ENCODE measurements at places on chromosomes 12 and 14.

DNA sequence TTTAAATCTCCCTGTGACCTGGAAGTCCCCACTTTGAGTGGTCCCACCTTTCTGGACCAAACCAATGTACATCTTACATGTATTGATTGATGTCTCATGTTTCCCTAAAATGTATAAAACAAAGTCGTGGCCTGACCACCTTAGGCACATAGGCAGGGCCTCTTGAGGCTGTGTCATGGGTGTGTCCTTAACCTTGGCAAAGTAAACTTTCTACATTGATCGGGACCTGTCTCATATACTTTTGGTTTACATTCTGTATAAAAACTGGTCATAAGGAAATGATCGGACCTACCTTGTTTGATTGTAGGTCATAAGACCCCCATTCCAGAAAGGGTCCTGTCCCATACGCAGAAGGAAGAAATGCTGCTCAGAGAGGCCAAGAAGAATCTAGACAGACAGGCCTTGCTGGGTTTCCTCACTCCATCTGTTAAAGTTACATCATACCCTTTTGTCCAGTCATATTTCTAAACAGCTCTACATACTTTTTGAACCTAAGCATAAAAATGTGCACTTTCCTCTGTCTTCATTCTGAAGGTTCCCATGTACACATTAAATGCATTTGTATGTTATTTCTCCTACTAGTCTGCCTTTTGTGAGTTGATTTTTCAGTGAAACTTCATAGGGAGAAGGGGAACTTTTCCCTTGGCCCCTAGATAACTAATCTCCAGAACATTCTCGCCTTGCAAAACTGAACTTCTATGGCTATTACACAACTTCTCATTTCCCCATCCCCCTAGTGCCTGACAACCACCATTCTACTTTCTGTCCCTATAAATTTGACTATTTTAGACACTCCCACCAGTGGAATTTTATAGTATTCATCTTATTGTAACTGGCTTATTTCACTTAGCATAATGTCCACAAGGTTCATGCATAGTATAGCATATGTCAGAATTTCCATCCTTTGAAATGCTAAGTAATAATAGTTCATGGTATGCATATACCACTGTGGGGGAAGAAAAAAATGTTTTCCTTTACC, 30.2 kb upstream of the CPM start:
- ATAC-seq = peak; percentile 77

DNA sequence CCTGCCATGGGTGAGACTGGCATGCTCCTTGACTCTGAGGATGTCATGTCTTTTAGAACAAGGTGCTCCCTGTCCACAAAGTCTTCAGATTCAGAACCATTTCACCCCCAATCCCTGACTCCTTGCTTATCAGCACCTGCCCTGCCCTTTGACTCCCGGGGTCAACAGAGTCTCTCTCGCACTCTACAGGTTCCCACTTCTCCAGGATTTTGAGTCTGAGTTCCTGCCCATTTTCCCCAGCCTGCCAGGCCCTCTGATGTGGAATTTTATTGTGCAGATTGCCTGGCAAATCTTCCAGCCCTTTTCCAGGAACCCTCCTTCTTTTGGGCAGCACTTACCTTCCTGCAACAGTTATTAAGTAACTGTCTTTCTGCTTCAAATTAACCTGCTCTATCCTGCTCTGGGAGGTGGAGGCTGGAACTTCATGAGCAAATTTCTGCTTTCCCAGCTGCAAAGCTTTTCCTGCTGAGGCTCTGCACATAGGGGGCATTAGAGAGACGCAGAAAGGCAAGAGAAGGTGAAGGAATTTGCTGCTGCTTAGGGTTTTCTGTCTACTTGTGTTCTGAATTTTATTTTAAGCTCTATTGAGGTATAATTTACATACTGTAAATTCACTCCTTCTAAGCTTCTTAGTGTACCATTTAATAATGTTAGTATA, 259.1 kb downstream of the PCNX1 start:
- ATAC-seq = no peak

DNA sequence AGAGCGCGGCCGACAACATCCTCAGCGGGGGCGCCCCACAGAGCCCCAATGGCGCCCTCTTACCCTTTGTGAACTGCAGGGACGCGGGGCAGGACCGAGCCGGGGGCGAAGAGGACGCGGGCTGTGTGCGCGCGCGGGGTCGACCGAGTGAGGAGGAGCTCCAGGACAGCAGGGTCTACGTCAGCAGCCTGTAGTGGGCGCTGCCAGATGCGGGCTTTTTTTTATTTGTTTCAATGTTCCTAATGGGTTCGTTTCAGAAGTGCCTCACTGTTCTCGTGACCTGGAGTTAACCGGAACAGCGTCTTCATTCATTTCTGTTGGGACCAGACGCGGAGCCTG, 103.8 kb upstream of the FKBP4 start:
- ATAC-seq = peak; percentile 58

GRCh38 chr14:49858383-49858782, 5.8 kb upstream of the NEMF start:
- ATAC-seq = peak; percentile 55

DNA sequence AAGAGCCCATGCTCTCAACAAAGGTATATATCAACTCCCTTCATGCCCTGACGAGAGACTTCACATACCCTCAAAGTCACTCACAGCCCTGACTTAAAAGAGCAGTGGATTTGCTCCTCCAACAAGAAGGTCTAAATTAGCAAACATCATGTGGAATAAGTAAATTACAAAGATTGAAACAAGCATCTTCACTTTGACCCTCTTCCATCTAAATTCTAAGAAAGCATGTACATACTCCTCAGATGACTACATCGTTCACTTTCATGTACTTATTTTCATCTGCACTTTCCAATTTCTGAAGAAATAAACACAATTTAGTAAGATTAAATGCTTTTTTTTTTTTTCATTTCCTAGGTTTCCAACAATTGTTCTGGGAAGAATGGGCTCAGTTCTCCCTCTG, 38.6 kb upstream of the KRR1 start:
- no peak for ATAC-seq

GRCh38 chr12:66191547-66192126, 2.6 kb downstream of the IRAK3 start:
- no peak for ATAC-seq

GRCh38 chr12:124790650-124791400, 72.8 kb downstream of the SCARB1 start:
- ATAC-seq = no peak

DNA sequence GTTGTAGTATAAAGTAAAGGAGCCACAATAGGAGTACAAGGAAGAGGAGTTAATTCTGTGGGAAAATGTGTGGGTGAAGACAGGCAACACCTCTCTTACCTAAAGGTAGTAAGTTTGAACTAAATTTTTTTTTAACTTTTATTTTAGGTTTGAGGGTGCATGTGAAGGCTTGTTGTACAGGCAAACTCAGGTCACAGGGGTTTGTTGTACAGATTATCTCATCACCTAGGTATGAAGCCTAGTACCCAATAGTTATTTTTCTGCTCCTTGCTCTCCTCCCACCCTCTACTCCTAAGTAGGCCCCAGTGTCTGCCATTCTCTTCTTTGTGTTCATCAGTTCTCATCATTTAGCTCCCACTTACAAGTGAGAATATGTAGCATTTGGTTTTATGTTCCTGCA, 70.5 kb downstream of the DNAI7 start:
- no peak for ATAC-seq

DNA sequence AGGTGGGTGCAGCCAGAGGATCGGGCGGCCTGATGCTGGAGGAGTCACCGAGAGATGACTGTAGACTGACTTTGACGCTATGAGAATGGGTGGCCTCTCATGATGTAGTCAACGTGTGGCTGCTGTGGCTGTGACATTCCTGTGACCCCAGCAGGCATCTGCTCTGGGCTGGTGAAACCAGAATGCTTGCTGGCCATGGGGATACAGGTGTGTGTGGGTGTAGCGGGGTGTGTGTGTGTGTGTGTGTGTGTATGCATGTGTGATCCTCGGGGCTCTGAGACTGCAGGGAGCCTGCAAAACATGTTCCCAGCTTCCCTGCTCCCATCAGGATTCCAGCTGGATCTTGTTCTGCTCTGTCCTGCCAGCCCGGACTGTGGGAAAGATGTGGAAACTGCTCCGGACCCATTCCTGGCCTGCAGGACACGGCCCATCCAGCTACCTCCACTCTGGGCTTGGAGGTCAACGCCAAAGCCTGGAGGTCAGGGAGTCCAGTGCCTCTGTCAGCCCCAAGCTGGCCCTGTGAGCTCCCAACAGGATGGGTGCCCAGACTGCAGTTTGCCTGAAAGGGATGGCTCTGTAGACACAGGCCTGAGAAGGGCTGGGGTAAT, 18.8 kb upstream of the HHIPL1 start:
- no peak for ATAC-seq

DNA sequence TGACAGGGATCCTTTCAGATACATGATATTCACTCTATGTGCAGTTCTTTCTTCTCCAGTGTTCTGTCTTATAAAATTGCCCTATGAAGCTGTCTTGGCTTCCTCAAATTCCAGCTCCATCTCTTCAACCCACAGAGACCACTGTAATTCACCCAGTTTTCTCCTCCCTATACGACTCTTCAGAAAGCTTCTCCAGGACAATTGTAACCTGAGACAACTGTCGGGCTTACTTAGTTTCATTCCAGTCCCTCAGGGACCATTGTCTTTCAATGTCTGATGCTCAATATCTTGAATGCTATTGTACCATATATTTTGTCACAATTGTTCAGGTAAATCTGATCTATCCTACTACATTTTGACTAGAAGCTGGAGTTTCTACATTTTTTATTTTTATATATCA, 345.3 kb downstream of the RPL10L start:
- no peak for ATAC-seq

DNA sequence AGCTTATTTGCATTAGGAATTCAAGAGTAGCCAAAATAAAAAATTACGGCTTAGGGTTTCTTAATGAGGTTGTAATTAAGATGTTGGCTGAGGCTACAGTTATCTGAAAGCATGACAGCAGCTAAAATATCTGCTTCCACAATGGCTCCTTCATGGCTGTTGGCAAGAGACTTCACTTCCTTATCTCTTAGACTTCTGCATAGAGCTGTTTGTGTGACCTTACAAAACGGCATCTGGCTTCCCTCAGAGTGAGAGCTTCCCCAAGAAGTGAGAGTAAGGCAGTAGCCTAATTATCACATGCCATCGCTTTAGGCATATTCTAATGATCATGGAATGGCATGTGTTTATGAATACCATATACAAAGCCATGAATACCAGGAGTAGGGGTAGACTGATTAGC, 57.6 kb downstream of the CCDC59 start:
- ATAC-seq = no peak

DNA sequence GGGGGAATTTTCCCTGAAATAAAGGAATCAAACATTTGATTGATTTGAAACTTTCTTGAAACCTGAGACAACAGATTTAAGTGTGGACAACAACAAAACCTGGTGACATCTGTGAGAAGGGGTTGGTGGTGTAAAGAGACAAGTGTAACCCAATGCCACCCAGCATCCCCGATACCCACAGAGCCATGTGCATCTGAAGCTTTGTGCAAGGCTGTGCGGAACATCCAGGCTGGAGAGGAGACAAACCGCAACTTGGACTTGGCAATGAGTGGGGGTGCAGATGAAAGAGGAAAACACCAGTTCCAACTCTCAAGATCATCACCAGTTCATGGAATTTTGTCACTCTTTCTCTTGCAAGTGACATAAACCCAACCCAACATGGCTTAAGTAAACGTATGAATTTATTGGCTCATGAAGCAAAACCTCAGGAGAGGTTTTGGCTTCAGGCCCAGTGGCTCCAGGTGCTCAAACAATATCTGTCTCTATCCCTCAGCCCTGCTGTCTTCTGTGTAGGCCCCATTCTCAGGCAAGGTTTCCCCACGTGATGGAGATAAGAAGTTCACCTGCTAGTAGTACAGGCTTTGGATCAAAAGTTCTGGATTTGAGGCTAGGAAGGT, 55.2 kb upstream of the NTF3 start:
- no peak for ATAC-seq

- ATAC-seq = no peak
These were observed 6.0 kb upstream of the PCNX1 start for GRCh38 chr14:70901269-70901668.

DNA sequence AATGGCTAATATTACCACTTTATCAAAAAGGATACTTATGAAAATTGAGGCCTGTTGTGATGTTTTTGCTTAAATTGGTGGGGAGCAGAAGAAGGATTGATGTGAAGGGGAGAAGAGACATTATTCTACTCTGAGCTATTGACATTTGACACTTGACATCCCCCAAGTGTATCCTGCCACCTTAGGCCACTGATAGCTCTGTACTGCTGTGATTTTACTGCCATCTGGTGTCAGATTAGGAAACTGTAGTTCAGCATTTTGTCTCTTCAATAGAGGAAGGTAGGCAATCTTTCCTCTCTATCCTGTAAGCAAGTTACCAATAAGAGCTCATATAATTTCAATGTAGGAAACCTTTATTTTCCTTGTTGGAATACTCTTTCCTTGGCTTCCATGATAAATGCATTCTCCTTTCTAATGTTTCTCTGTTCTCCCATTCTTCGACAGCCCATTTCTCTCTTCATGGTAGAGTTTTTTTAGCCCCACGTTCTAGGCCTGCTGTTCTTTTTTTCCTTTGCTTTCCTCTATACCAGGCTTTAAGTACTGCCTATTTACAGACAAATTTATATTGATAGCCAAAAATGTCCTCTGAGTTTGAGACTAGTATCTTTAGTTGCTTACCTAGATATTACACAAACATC, 46.3 kb downstream of the PPHLN1 start:
- ATAC-seq = peak; percentile 62

DNA sequence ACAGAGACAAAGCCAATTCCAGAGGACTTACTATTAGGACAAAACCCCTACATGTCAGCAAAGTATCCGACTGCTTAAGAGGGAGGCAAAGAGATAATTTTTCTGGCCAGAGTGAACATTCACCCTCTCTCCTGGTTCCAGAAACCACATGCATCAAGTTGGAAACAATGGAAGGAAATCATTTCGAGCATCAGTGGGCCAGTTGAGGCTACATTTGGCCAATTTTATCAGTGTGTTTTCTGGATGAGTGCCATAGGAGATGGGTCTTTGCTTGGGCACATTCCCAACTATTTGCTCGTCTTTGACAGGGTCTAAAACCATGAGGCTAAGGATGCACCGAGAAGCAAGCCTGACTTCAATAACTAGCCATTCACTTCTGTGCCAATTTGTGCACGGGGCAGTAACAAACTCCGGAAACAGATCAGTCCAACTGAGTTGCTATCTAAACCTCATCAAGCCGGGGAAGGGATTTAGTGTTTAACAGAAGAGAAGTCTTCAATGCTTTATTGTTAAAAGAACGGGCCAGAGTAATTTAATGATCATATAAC, 17.4 kb downstream of the EGLN3 start:
- no peak for ATAC-seq

DNA sequence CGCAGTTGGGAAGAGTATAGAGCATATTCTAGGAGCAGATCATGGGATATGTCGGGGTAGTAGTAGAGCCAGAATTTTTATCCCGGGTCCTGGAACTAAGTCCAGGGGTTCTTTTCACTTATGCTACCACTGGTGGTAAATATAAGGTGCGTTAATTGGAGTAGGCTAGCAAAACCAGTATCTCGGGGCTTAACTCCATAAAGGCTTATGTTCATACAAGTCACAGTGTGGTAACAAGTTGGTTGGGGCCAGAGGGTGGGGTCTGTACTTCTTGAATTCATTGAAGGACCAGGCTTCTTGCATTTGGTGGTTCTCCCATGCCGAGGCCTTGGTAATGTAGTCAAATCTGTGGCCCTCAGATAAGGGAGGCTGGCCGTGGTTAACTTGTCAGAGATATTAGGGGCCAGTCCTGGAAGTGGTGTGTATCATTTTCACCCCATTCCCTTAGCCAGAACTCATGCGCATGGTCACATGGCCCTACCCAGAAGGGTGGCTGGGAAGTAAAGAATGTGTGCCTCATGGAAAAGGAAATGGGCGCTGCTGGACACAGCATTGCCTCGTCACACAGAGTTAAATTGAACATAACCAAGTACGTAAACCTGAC, 1.5 kb upstream of the ZNF641 start:
- ATAC-seq = no peak

GRCh38 chr12:52691076-52691840, 11.1 kb upstream of the KRT1 start:
- ATAC-seq = peak; percentile 64

Data from activated T-helper 17 cell treated with anti-CD3 and anti-CD28 coated beads, Interleukin-2, amount 50 U/mL, for 72 hours (primary cell).